ENCODE measurements at places on chromosomes 12 and 14.

DNA sequence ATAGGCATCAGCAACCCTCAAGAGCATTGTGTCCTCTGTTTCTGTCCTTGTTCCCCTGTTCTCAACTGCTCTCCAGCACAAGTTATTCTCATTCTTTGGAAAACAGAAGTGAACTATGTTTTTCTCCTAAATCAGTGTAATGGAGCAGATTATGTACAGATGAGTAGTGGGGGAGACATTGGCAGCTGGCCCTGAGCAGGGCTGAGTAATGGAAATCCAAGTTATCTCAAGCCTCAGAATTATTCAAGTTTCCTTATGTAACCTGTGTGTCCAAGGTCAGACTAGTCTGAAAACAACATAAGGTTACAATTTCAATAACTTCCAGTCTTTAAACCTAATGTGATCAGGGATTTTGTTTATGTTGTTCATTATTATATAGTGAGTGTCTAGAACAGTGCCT lies 116.1 kb upstream of the FUT8 start:
- DNase-seq: no peak

DNA sequence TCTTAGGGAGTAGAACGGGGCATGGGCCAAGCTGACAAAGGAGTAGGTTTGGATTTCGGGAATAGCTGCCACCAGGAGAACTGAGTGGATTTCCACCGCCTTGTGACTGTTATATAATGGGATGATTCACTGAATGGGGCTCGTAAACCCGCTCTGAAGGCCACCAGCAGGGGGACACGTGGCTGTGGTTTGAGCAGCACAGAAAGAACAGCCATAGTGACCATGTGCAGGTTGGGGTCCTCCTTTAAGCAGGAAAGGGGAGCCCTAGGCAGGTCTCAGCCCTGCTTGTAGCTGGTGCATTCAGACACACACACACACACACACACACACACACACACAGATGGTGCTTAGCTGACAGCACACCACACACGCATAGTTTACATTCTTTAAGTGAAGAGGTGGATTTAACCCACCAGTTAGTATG lies 8.6 kb upstream of the ASB2 start:
- DNase-seq: no peak

DNA sequence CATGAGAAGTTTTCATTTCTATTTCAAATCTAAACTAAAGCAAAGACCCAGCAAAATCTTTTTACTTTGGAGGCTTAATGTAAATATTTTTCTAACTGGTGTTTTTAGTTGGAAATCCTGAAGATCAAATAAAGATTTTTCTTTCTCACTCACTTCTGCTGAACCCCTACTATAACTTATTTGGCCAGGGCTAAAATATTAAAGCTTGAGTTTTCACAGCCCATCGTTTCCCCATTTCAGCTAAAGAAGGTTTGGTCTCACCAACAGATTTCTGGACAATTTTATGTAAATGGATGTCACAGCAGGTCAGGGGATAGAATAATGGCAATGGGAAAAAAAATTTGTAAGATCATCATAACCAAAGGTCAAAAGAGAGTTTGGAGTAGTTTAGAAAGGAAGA lies 92.7 kb upstream of the DCN start:
- DNase-seq: no peak

DNA sequence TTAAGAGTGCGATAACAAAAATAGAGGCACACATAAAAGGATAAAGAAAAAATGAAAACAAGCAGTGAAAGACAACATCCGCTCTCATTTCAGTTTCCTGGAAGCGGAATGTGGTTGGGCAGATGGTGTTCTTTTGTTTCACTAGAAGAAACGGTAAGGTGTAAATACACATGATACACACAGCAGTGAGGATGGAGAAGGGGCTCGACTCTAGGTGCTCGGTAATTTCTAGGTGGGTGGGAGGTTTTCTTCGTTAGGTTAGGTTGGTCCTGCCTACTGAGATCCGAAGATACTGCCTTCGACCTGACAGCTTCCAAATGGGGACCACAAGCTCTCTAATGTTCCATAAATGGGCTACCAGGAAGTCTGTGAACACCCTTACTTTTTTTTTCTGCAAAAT lies 1082.5 kb downstream of the BCL11B start:
- DNase-seq: no peak

GRCh38 chr12:47804171-47804570 lies 15.5 kb downstream of the HDAC7 start:
- DNase-seq: no peak

GRCh38 chr14:69092840-69093422 lies 60.0 kb downstream of the DCAF5 start:
- DNase-seq: no peak

- DNase-seq: no peak
These were observed 30.4 kb upstream of the PCNX4 start for GRCh38 chr14:60061371-60061770.

DNA sequence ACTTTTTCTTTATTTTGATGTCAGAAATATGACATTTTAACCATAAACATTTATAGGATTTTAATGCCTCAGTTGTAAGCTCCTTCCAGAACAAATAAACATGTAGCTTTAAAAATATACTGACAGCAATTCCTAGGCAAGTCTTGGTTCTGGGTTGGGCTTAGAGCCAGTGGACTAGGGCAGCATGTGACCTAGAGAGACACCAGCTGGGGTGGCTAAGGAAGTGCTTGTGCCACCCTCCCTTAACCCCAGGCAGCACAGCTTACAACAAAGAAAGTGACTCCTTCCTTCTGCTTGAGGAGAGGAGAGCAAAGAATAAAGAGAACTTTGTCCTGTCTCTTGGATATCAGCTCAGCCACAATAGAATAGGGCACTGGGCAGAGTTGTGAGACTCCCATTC lies 61.6 kb upstream of the KTN1 start:
- no peak for DNase-seq

GRCh38 chr12:63888908-63889635 lies 44.6 kb downstream of the SRGAP1 start:
- no peak for DNase-seq

DNA sequence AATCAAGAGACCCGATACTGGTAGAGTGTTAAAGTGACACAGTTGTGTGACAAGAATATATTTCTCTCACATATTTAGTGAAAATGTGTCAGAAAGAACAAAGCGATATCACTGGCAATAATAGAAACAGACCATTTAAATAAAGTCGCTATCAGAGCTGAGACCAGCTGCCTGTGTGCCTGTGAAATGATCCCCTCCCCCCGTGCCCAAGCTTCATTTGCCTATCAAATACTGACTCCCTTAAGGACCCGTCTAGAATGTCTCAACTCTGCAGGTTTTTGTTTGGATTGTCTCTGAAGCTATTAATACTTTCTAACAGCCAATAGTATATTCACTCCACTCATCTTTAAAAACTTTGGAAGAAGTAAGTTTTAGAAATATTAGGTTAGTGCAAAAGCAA lies 98.9 kb downstream of the EGLN3 start:
- DNase-seq: no peak

- DNase-seq: no peak
These were observed 87.6 kb upstream of the EGLN3 start for GRCh38 chr14:34038358-34039057.

DNA sequence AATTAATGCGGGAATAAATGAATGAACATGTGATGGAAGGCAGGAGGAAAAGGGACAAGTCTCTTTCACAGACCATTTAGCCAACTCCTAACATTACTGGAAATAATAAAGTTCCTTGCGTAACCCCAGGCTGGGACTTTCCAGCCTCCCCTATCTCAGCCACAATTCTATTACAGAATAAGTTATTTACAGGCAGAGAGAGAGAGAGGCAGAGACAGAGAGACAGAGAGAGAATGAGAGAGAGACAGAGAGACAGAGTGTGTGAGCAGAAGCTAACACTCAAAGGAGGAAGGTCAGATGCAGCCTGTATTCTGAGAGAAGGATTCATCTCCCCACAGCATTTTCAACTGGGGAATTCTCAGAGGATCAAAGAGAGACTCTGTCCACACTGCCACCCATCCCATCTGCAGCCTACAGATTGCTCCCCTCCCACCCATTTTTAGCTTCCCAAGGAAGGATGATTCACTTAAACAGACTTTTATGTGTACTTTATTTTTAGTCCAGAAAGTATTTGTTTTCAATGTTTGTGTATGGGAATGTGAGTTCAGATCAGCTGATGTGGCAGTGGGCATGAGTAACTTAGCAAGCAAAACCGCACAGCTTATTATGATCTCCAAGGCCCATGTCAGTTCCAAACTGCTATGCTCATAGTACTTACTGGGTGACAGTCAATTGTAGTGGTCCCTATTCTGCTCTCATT lies 165.7 kb downstream of the CAND1 start:
- no peak for DNase-seq

GRCh38 chr14:99260116-99260515 lies 11.9 kb downstream of the BCL11B start:
- DNase-seq: no peak
